LoVo (cell line): ENCODE measurements at places on chromosomes 16 and 17.

- DNase-seq: no peak
These were observed 10.7 kb downstream of the MMD start for GRCh38 chr17:55410722-55411462.

GRCh38 chr16:3856367-3857141 is 24.0 kb downstream of the CREBBP start:
- DNase-seq: no peak

DNA sequence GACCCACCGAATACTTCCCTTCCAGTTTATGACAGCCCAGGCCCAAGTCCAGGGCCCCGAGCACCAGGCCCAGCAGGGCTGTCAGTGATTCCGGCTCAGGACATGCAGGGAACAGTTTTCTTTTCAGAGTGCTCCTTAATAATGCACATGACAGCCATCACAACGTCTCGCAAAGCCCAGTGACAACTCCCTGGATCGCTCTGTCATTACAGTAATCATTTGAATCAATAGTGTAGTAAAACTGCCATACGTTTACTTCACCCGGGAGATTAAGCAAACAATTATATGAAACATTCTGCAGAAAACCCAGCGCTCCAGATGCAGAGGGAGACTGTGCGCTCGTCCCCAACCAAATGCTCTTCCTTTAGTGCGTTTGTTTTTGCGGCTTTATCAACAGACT is 162.6 kb upstream of the CDH13 start:
- no peak for DNase-seq

DNA sequence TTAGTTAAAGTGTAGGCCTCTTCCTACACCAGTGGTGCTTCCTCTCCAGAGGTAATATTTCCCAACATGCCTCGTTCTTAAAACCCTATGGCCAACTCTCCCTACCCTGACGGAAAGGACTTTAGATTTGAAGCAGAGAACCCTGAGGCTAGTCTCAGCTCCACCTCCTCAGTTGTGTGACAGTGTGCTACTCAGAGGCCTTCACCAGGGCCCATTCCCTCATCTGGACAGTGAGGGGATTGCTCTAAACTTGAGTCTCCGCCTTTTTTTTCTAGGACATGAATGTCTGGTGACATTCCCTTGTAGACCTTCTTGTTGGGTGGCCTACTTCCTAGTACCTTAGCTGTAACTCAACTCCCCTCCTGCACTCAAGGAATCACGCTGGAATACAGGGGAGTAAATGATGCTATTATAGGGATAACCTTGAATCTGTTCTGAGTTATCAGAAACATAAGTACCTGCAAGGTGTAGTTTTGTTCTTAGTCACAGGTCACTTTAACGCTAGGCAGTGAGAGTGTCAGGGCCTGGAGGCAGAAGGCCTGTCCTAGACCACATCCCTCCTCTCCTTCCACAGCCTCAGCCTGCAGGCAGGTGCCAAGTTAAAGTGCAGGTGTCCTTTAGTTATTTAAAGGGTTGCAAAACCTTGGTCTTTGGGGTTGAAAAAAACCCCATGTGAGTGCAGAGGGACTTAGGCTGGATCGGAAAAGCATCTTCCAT is 26.9 kb downstream of the LDHD start:
- DNase-seq: no peak

- DNase-seq: no peak
These were observed 9.0 kb upstream of the C16orf87 start for GRCh38 chr16:46839986-46840443.

DNA sequence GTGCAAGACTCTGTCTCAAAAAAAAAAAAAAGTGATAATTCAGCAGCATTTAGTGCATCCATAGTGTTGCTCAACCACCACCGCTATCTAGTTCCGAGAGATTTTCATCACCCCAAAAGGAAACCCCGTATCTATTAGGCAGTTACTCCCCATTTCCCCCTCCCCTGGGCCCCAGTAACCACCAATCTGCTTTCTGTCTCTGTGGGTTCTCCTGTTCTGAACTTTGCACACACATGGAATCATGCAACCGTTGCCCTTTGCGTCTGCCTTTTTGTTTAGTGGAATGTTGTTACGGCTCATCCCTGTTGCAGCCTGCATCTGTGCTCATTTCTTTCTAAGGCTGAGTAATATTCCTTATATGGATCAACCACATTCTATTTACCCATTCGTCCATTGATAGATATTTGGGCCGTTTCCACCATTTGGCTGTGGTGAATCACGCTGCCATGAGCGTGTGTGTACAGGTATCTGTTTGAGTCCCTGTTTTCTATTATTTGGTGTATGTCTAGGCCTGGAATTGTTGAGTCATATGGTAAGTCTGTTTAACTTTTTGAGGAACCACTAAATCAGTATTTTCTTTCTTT is 8.7 kb upstream of the SYNGR2 start:
- no peak for DNase-seq

- no peak for DNase-seq
These were observed 80.2 kb downstream of the CACNG1 start for GRCh38 chr17:67124450-67125148.

GRCh38 chr16:73878611-73879010 is 418.0 kb upstream of the PSMD7 start:
- DNase-seq: peak; percentile 54

- no peak for DNase-seq
These were observed 116.4 kb upstream of the RCVRN start for GRCh38 chr17:10021272-10021984.

- no peak for DNase-seq
These were observed 5.7 kb upstream of the HOXB2 start for GRCh38 chr17:48550502-48551213.

DNA sequence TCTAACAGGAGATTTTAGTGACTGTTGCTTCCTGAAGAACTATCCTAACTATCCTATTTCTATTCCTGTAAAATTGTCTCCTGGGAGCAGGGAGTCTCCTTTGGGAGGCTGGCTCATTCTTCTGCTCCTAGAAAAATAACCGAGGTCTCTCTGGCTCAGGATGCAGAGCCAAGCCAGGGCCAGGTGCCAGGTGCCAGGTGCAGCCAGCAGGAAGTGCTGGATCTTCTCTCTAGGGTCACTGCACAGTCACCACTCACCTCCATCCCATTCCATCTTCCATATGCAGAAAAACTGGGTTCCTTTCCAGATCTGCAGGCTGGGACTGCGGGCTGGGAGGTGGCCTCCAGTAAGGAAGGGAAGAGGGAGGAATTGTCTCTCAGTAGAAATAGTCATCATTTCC is 3.8 kb upstream of the TMC7 start:
- DNase-seq: no peak

DNA sequence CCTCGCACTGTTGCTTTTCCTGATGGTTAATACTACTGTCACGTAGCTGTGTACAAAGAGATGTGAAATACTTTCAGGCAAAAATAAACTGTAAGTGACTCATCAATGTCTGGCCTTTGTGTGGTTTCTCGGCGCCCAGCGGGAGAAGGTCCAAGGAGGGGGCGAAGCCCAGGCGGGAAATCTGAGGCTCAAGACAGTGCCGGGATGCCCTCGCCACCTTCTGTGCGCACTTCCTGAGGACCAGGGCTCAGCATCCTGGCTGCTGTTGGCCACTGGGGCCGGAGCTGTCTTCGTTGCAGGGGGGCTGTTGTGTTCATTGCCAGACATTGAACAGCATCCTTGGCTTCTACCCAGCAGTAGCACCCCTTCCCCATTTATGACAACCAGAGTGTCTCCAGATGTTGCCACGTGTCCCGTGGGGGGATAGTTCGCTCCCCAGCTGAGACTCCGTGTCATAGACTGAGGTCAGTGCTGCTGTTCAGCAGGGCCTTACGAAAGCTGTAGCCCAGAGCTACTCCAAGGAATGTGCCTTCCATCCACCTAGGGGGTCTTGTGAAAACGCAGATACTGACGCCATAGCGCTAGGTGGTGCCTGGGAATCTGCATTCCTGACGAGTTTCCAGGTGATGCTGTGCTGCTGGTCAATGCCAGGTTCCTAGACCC is 67.3 kb upstream of the PLCG2 start:
- peak; percentile 32 for DNase-seq

- no peak for DNase-seq
These were observed 114.8 kb upstream of the XYLT1 start for GRCh38 chr16:17585449-17586074.

DNA sequence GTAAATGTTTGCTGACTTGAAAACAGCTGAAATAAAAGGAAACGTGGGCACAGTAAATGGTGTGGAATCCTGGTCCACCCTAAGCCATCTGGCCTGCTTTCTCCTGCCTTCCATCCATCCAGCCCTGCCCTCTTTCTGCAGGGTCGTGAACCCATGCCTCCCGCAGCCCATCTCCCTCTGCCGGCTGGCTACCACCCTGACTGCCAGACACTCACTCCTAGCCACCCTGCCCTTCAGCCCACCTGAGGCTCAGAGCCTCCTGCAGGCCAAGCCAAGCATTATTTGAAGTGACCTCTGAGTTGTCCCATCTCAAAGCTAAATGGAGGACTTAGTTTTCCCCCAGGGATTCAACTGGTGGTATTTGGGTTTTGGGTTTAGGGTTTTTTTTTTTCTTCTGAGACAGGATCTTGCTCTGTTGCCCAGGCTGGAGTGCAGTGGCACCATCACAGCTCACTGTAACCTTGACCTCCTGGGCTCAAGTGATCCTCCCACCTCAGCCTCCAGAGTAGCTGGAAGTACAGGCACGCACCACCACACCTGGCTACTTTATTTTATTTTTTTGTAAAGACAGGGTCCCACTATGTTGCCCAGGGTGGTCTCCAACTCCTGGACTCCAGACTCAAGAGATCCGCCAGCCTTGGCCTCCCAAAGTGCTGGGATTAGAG is 8.4 kb downstream of the ZDHHC1 start:
- DNase-seq: no peak

- no peak for DNase-seq
These were observed 3.4 kb downstream of the WWOX start for GRCh38 chr16:78102865-78103264.

GRCh38 chr16:24834459-24835335 is 11.1 kb upstream of the SLC5A11 start:
- DNase-seq: peak; percentile 47

DNA sequence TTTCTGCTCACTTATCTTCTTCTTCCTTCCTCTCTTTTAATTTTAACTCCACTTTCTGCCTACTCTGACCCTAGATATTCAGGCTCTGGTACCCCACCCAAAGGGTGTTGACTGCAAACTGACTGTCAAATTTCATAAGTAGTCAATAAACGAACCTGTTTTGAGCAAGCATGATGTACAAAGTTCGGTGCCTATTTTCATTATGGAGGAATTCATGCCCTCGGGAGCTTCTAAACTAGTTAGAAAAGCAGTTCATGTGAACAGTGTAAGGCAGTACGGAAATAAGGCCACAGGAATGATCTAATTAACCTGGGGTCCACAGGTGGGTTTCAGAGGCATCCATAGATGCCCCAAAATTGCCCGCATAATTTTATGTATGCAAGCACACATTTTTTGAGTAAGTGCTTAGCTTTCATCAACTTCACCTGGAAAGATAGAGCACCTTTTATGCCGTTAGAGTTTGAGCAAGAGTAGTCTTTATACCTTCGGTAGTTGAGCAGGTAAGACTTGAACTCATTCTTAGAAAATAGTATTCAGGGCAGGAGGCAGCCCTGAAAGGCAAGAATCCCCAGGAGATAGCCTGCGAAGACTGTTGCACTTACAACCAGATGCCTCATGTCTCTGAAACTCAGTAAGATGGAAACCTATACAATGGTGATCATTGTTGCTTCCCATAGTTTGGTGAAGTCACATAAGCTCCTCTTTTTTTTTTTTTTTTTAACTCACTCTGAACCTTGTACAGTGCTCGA is 36.6 kb upstream of the TBX2 start:
- DNase-seq: no peak
